ENCODE measurements at places on chromosomes 3 and 15. TPM values are rescaled to one million over a fixed set of nuclear protein-coding genes. Genes with fewer than 3 reads are reported as not detected.

Gene SCN5A
- 0.29 TPM for total RNA-seq

Gene TM6SF1
- 3.0 TPM for total RNA-seq

Gene MAGI1
- 17.6 TPM for total RNA-seq

Gene TMCC1
- total RNA-seq: 16.7 TPM

Gene GOLGA8S
- 0.15 TPM for total RNA-seq

Gene ERICH6
- 0.15 TPM for total RNA-seq

Gene CMTM7
- 4.4 TPM for total RNA-seq

Gene ATP8B4
- total RNA-seq: 3.2 TPM

Gene HTR3E
- not detected for total RNA-seq

Gene RABL3
- total RNA-seq: 26.5 TPM

Gene DPPA2
- total RNA-seq: not detected

Gene COL6A6
- total RNA-seq: 1.6 TPM
